CD4-positive, alpha-beta T cell treated with Interleukin-15 for 1 hour (primary cell): ENCODE measurements at places on chromosomes 6 and 20.

DNA sequence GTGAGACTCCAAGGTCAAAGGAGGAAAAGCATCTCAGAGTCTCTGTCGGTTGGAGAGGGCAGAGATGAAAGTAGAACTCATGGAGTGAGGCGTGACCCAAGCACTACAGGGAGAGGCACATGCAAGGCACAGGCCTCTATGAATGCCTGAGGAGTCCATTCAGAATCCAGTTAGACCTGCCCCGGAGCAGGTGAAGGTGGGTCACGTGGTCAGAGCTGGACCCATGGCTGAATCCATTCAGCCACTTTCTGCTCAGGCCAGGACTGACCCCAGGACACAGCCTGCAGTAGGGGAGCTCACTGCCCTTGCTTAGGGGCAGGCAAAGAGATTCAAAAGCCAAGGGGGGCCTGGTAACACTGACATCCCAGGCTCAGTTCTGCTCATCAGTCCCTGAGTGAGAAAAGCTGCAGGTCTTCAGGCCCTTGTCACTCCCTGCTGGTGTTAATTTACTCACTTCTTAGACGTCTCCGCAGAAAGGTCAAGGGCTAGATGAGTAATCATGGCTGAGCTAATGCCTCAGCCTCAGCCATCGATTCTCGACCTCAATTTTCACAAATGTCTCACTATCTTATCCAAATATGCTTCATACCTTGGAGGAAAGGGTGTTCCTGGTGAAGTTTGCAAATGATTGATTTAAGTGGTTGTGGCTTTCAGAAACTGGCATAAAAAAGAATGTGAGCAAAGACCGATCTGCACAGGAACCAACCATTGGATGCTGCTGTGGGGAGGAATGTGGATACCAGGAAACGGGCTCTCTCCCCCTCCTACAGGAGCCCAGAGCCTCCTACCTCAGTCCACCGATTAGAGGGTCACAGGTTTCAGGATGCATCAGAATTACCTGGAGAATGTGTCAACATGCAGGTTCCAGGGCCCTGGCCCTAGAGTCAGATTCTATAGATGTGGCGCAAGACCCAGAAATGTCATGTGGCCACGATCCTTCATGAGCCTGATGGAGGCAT is 584.4 kb downstream of the PTPRT start:
- DNase-seq: no peak

DNA sequence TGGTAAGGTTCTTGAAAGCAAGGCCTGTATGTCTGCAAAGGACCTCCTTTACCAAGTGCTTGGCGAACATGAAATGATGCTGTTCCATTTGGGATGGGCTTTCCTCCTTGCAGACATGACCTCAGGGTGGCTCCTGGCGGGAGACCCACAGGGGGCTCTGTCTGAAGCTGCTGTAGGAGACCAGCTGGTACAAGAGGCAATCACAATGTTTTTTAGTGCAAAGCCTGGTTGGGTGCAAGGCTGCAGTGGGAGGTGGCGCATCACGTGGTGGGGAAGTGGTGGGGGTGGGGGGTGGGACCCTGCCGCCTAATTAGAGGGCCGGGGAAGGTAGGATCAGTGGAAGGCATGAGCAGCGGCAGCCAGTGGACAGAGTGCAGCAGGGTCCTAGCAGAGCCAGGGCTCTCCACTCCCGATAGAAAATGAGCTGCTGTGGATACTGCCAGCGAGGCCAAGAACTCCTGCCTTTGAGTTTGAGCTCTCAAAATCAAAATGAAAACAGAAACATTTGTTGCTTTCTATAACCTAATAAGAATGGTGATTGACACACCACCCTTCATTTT is 9.1 kb upstream of the ARMC2 start:
- no peak for DNase-seq

DNA sequence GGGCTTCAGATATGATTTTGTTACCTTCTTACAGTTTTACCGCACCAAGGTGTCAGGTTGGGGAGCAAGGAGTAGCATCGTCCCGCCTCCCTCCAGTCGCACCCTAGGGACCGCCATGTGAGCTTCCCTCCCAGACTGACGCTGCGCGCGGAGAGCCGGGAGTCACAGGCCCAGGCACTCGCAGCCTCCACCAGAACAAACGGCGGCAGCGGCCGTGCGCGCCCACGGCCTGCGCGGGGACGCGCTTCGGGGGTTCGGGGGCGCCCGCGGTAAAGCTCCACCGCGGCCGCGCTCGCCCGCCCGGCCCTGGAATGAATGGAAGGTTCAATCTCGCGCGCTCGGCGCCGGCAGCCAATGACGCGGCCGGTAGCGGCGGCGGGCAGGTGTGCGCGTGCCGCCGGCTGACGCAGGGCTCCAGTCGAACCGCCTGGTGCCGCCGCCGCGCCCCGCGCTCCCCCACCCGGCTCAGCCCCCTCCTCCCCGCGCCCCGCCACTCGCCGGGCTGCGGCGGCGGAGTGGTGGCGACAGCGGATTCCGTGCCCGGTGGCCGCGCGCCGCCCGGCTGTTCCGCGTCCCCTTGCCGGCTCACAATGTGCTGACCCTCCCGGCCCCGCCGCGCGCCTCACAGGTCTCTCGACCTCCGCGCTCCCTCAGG is 16.5 kb upstream of the LIN28B start:
- no peak for DNase-seq

DNA sequence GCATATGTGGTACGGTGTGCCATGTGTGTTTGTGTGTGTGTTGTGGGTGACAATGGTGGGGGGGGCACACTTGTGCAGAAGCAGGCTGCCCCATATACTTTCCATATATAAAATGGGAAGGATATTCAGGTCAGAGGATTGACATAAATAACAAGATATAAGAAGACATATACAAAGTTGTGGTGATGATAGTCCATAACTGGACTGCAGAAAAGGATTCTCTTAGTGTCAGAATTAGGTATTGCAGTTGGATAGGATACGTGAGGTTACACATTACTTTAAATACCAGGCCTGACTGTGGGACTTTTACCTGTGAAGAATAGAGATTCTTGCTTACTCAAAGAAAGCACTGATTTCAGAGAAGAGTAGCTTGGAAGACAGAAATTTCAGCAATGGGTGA is 1260.3 kb downstream of the EPHA7 start:
- no peak for DNase-seq

DNA sequence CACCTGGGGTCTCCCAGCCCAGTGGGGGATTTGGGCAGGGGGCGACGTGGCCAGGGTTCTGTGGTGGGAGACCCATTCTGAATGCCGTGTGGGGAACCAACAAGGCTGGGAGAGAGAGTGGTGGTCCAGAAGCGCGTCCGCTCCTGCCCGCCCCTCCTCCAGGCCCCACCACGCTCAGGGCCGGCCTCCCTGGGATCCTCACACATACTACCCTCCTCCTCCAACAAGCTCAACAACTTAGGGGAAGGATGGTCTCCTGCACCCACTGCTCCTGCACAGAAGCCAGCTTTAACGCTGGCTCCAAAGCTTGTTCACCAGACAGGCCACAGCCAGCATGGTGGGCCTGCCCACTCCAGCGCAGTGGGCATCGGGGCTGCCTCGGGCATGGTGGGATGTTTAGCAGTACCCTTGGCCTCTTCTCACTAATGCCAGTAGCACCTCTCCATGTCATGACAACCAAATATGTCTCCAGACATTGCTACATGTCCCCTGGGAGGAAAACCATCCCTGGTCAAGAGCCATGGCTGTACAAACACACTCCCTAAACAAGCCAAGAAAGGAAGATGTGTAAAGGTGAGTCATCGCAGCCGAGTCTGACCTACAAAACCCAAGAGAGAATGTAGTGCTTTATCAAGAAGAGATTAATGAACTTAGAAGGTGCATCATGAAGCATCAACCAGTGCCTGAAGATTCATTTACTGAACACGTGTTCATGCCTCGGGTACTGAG is 75.7 kb downstream of the BMP7 start:
- no peak for DNase-seq

DNA sequence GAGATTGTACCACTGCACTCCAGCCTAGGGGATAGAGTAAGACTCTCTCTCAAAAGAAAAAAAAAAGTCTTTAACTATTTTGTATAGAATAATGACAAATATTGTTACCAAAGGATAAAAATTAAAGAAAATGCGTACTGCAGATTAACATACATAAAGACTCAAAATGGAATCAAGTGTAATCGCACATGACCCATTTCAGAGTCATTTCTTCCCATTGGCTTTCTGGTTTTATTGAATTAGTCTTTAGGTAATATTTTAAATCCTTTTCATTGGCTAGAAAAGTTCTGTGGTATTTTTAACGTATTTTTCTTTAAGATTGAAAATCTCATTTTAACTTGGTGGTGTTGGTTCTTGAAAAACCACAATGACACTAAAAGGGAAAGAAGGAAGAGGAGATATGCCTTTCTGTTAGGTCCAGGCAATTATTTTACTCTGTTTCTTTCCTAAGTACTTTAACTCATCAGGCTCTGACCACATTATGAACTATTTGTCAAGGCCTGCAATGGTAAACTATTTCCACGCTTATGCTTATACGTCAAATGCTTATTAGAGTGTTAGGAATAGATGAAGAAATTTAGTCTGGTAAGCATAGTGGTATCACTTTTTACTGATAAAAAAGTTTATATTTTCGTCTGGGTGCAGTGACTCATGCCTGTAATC is 52.3 kb downstream of the PLEKHG1 start:
- DNase-seq: no peak

DNA sequence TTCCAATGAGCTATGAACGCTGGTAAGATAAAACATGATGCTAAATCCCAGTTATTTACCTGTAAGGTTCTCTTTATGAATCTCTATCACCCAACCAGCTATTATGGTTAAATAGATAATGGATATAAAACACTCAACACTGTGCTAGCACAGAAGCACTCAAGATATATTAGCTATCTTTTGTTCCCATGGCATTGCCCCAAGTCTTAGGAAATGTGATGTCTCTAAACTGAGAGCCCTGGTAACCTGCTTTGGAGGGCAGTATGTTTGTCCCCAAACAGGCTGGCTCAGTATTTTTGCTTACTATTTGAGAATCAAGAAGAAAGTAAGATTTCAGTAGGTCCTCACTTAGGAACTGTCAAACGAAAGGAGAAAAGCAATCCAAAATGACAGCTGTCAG is 90.5 kb downstream of the BTBD9 start:
- DNase-seq: no peak

- no peak for DNase-seq
Measured at GRCh38 chr20:10861619-10862018, 187.8 kb upstream of the JAG1 start.

- no peak for DNase-seq
Measured at GRCh38 chr20:5489601-5490000, 172.8 kb upstream of the PROKR2 start.

DNA sequence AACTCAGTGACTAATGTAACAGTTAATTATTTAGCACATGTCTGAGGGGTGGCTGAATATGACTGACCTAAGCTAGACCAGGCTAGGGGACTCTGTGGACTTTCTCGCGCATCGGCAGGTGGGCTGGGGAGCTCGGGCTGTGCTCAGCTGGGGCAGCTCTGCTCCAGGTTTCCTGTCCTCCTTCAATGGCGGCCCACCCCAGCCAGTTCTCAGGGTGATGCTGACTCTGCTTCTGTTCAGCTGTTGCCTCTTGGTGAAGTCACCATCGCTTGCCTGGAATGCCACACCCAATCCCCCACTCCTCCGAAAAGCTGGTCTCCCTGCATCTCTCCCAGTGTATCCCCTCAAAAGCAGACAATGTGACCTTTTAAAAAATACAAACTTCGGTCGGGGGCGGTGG is 20.0 kb downstream of the PPP1R3G start:
- no peak for DNase-seq

DNA sequence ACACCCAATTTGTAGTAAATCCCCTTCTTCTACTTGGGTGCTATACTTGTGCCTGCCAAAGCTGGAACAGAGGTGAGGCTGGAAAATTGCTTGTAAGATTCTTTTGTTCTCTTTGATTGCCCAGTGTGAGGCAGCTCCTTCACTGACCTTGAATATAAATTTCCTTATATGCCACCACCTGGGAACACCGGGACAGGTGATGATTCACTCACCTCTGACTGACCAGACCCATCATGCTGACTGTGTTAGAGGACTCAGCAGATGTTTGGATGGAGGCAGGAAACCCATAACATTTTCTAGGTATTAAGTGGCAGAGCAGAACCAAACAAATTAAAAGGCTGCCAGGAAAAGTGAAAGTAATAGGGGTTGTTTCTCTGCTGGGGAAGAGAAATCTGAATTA is 120.9 kb downstream of the GRM1 start:
- DNase-seq: no peak

GRCh38 chr6:157760589-157761330 is 62.3 kb upstream of the SNX9 start:
- DNase-seq: peak; percentile 41

DNA sequence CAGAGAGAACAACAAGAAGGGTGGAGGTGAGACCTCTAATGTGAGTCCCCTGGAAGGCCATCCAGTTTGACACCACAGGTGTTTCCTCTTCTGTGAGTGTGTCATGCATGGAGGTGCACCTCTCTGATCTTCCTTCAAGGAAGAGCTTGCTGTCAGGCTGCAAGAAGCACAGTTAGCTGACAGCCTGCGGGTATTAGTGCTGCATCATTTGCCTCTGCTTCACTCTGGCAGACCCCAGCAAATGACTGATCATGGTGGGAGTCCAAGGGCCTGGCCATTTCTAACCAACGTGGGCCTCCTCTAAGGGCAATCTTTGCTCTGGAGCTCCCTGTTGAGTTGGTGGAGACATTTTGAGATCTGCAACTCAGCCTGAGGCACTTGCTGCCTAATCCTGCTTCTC is 206.3 kb downstream of the EPHA7 start:
- no peak for DNase-seq

- DNase-seq: no peak
Measured at GRCh38 chr20:23753194-23753548, 2.4 kb upstream of the CST1 start.
